RCC 7860 (cell line): ENCODE measurements at places on chromosomes 4 and X.
A peak's percentile ranks its signal among the peaks of the same experiment; 100 is the strongest.

GRCh38 chrX:38513112-38513742 lies 48.1 kb upstream of the TSPAN7 start:
- DNase-seq = no peak

DNA sequence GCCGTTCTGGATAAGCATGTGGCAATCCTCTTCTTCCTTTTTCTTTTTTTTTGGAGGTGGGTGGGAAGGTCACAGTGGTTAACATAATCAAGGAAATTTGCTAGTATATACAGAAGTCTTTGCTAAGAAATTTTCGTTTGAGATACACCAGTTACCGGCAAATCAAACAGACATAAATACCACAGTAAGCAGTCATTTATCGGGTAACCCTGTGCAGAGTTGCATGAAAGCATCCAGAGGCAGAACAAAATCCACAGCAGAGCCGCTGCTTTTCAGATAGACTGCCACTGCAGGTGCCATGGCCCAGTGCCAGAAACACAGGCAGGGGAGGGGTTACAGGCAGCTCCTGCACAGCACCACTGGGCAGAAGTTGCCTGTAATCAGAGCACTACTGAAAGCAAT lies 179.1 kb upstream of the MAB21L2 start:
- DNase-seq = no peak

- DNase-seq = peak; percentile 82
These were observed 367.0 kb downstream of the BCOR start for GRCh38 chrX:39730662-39731329.

GRCh38 chrX:109187473-109188168 lies 294.3 kb downstream of the GUCY2F start:
- no peak for DNase-seq

DNA sequence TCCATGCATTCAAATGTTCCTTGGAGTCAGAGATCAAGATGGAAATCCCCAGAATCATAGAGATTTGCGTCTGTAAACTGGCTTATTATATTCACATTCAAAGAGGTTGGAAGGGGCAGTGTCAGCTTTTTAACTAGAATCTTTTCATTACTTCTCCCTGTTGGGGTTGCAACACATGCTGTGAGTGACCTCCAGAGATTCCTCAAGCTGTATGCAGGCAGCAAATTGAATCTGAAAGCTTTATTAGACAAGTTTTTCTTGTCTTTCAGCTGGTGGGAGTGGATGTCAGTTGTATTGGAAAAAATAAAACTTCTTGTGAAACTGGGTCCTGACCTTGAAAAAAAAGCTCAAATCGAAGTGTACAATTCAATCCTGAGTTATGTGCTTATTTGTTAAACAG lies 736.5 kb upstream of the FTHL17 start:
- no peak for DNase-seq

DNA sequence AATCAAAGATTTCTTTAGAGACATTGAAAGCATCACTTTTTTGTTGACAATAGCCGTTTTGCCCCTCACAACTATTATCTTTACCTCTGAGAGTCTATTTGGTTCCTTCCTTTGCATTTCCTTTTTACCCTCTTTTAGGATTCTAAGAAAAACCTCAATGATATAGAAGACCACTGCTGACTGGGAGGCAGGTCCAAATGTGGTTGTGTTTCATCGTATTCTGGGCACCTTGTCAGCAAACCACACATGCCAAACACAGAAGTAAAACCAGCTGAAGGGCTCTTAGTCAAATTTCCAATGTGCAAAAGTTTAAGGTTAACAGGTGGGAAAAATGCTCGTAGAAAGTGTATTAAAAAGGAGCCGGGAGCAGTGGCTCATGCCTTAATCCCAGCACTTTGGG lies 5.1 kb upstream of the PRMT9 start:
- DNase-seq = no peak

DNA sequence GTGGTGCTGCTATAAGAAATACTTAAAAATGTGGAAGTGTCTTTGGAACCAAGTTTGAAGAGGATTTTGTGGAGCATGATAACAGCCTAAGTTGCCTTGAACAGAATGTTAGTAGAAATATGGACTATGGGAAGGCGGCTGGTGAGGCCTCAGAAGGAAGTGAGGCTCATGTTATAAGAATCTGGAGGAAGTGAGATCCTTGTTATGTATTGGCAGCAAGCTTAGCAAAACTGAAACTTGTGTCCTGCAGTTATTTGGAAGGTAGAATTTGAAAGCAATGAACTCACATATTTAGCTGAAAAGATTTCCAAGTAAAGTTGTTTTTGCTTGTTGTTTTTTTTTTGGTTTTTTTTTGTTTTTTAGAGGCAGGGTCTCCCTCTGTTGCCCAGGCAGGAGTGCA lies 13.6 kb upstream of the MED14 start:
- DNase-seq = no peak

GRCh38 chr4:175215208-175215607 lies 297.1 kb downstream of the ADAM29 start:
- no peak for DNase-seq

DNA sequence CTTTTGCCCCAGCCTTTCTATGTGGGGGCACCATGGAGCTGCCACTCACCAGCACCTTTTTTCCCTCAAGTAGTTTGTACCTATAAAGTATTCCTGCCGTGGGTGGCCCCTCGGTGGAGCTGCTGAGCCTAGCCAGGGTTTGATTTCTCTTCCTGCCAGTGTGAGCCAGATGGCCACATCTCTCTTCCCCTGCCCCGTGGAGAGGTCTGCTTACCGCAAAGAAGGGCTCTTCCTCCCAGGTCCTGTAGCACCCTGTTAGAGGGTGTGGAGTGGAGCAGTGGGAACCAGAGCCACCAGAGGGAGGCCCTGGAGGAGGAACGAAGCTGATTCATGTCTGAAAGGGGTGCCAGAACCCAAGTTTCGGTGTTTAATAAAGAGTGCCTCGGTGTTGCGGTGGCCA lies 95.4 kb downstream of the PTTG2 start:
- DNase-seq = no peak

GRCh38 chr4:76996445-76996844 lies 46.9 kb downstream of the SEPTIN11 start:
- no peak for DNase-seq

DNA sequence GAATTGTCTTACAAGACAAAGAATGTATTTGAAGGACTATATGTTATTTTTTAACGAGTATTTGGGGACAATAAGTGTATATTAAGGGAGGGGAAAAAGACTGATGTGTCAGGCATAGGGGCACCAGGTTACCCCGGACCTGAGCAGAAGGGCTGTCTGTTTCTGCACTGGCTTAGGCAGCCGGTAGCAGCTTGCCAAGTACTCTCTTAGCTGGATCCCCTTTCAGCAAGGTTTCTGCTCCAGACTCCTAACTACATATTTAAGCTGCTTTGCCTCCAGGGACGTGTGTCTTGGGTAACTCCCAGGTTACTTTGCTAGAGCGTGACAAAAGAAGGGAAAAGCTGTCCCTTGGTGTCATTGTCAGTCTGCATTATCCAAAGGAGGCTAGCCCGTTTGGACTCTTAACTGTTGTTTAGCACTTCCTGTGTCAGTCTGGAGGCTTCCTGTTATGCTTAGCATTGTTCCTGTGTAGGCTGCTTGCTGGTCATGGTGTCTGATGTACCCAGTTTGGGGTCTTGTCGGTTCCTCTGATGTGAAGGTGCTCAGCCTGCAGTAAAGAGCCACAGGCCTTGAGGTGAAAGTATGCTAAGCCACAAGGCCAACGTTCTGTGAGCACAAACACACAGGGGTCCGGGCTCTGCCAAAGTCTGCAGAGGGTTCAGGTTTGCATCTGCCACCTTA lies 11.6 kb downstream of the CXCR3 start:
- no peak for DNase-seq

- DNase-seq = no peak
These were observed 77.7 kb downstream of the NFKB1 start for GRCh38 chr4:102578819-102579218.

DNA sequence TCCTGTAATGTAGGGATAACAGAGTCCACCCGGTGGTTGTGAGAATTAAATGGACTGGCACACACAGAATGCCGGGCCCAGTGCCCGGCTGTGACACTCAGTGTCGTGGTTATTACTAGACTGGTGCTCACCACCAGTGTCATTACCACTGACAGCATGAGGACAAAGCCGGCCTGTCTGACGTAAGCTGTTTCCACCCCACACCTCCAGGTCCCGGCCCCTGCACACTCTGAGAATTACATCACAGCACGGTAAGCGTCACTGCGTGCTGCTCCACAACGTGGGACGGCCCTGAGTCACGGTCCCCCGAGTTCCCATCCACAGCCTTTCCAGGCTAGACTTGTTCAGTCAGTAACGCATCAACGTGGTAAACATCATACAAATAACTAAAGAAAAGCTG lies 22.9 kb downstream of the FAT1 start:
- peak; percentile 3 for DNase-seq

- DNase-seq = no peak
These were observed 2.7 kb downstream of the REST start for GRCh38 chr4:56910172-56910967.

- no peak for DNase-seq
These were observed 8.8 kb downstream of the XPNPEP2 start for GRCh38 chrX:129747533-129747932.

GRCh38 chr4:185624259-185624589 lies 88.9 kb upstream of the PDLIM3 start:
- no peak for DNase-seq

- DNase-seq = no peak
These were observed 54.7 kb downstream of the CPE start for GRCh38 chr4:165433529-165433928.

- DNase-seq = no peak
These were observed 88.0 kb upstream of the TRIM2 start for GRCh38 chr4:153116291-153116680.

DNA sequence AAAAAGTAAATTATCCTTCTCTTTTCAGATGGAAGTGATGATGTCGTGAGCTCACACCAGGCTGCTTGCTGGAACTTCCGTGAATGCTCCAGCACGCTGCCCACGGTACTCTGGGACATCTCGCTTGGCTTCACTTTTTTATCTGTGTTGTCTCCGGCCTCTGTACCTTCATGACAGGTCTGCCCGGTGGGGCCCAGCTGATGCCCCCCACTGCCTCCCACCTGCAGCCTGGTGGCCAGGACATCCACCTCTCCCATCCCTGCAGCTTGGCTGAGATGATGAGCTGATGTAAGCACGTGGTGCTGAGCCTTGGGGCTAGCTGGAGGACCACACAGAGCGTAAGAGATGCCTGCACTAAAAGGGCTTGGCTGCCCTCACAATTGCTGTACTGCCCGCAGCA lies 59.0 kb upstream of the HELT start:
- DNase-seq = no peak

- no peak for DNase-seq
These were observed 88.1 kb downstream of the RTL5 start for GRCh38 chrX:72043636-72044035.

DNA sequence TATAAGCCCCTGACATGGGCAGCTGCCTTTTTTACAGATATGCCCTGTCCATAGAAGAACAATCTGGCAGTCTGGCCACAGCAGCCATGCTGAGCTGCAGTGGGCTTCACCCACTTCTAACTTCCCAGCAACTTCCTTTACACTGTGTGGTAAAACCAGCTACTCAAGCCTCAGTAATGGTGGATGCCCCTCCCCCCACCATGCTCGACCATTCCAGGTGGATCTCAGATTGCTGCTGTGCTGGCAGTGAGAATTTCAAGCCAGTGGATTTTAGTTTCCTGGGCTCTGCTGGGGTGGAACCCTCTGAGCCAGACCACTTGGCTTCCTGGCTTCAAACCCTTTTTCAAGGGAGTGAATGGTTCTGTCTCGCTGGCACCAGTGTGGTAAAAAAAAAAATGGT lies 355.9 kb upstream of the EDA2R start:
- no peak for DNase-seq

DNA sequence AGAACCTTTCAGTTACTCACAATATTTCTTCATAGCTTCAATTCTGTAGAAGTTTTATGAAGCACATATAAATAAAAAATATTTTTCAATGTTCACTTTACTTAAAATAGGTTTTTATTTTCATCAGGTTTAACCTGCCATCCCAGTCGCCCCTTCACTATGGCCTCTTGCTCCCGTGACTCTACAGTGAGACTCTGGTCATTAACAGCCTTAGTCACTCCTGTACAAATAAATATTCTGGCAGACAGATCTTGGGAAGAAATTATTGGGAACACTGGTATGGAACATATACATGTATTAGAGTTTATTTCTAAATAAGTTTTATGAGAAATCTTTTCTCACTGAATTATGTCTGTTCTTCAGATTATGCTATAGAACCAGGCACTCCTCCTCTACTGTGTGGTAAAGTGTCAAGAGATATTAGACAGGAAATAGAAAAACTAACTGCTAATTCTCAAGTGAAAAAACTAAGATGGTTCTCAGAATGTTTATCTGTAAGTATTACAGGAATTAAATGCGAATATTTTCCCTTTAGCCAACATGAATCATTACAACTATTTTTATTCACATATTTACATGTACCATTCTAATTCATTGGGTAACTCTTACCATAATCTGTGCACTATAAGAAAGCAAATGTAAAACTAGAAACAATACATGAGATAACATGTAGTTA lies 45.6 kb downstream of the SPATA4 start:
- DNase-seq = no peak

DNA sequence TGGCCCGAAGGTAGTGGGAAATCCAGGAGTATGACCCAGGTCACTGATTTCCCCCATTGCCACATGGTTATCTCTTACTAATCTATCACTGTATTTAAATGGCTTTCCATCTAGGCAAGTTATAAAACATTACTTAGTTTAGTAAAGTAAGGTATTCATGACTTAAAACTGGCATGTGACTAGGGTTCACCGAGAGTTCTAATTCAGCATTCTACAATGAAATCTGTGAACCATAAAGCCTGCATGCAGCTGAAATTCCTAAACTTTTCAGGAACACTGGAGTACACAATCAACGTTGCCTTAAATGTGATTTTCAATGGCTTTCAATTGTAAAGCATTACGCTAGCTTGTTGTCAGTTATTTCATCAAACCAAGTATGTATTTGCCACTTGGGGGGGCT lies 22.7 kb upstream of the PRPS2 start:
- no peak for DNase-seq

DNA sequence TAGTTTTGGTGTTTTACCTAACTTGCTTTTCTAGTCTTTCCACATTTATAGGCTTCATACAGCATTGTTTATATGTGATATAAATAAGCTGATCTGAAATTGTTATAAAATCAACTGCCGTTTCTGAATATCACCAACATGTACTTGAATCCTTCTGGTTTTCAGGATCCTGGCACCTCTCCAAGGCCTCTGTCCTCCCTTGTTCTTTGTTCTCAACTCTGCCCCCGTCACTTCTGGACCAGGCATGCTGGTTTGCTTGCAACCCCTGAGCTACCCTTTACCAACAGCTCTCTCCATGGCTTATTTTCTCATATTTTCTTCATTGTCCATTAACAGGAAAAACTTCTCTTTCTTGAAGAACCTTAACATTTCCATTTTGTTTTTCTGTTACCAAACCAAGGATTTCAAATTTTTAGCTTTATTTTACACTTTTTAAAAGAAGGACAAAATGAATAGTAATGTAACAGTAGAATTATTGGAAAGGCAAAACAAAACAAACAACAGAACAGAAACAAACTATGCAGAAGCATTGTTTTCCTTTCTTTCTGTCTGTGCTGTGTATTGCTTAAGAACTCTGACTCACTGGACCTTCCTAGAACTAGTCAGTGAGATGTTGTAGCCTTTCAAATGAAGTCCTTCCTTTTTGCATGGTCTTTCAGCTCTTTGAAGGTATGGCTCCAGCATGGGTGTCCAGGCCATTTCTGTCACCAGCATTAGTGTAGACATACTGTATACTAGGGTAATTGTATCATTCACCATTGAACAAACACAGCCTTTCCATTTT lies 44.8 kb downstream of the BANK1 start:
- no peak for DNase-seq

- DNase-seq = no peak
These were observed 53.5 kb upstream of the IL21 start for GRCh38 chr4:122674371-122674770.
